ENCODE measurements at places on chromosomes 3 and 15. TPM values are rescaled to one million over a fixed set of nuclear protein-coding genes. Genes with fewer than 3 reads are reported as not detected.

Gene IQCF5
- total RNA-seq, result not detected

Gene IGSF11
- 0.14 TPM for total RNA-seq

Gene TMEM266
- total RNA-seq, result 0.09 TPM

Gene TGM5
- total RNA-seq, result not detected

Gene LRTM1
- not detected for total RNA-seq

Gene ZBED2
- total RNA-seq, result 0.28 TPM

Gene XIRP1
- not detected for total RNA-seq

Gene PCLAF
- total RNA-seq, result 14.7 TPM

Gene CHST13
- total RNA-seq, result not detected

Gene DLL4
- 0.46 TPM for total RNA-seq

Gene CEP63
- total RNA-seq, result 25.1 TPM

Gene SEC22A
- total RNA-seq, result 38.8 TPM

Gene BDH1
- 5.5 TPM for total RNA-seq

Gene ADCY5
- 0.46 TPM for total RNA-seq

Gene NUP210
- not detected for total RNA-seq

Gene PKM
- 1,541 TPM for total RNA-seq

Gene OR5K2
- not detected for total RNA-seq

Gene CACNA2D3
- 0.18 TPM for total RNA-seq

Gene INKA1
- total RNA-seq, result 3.7 TPM

Gene COX17
- total RNA-seq, result 21.4 TPM

All from smooth muscle cell of bladder (primary cell).